ENCODE measurements at places on chromosomes 11 and 22.

GRCh38 chr22:46569055-46569847 lies 31.8 kb upstream of the CELSR1 start:
- DNase-seq = no peak

GRCh38 chr22:49884503-49885260 lies 31.0 kb downstream of the ZBED4 start:
- no peak for DNase-seq

GRCh38 chr22:50030297-50031188 lies 18.0 kb upstream of the IL17REL start:
- DNase-seq = peak; percentile 75

DNA sequence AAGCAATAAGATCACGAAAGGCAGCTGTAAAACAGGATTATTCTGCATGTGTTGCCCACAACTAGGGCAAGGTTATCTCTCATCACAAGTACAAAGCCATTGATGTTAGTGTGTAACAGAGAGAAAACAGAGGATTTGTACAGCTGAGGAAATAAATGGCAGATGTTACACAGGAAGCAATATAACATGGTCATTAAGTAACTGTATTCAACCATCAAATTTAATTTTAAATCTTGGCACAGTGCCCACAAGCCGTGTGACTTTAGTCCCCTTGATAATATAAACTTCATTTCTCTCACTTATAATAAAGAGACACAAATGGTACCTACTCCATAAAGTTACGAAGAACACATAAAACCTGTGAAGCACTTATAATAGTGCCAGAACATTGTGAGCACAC lies 17.3 kb downstream of the OR51E2 start:
- DNase-seq = peak; percentile 80

DNA sequence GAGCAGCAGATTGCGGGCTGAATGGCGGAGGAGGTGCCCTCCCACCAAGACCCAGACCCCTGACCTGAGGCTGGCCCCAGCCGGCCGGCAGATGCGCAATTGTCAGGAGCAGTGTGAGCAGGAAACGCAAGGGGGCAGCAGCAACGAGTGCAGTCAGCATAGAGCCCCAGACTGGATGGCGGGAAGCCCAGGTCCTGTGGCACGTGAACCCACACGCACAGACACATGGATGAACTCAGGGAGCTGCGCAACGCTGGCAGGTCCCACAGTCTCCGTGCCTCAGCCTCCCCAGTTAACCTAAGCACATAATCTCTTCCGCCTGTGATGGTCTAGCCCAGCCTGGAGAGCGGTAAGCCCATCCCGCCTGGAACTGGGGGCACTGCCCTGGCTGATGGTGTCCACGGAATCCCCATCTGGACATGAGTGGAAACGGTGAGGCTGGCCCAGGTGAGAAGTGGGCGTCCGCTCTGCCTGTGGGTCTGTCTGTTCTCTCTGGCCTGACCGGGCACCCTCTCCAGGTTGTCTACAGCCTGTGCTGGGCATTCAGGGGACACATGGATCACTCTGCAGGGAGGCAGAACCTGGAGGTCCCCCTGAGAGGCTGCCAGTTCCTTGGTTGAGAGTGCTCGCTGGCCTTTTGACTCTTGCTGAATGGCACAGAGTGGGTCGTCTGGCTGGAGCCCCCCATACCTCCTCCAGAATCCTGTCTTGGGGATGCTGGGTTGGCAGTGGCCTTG lies 626 bp upstream of the TBX10 start:
- peak; percentile 75 for DNase-seq

- DNase-seq = no peak
These were observed 80.1 kb downstream of the C2CD3 start for GRCh38 chr11:74090701-74091100.

DNA sequence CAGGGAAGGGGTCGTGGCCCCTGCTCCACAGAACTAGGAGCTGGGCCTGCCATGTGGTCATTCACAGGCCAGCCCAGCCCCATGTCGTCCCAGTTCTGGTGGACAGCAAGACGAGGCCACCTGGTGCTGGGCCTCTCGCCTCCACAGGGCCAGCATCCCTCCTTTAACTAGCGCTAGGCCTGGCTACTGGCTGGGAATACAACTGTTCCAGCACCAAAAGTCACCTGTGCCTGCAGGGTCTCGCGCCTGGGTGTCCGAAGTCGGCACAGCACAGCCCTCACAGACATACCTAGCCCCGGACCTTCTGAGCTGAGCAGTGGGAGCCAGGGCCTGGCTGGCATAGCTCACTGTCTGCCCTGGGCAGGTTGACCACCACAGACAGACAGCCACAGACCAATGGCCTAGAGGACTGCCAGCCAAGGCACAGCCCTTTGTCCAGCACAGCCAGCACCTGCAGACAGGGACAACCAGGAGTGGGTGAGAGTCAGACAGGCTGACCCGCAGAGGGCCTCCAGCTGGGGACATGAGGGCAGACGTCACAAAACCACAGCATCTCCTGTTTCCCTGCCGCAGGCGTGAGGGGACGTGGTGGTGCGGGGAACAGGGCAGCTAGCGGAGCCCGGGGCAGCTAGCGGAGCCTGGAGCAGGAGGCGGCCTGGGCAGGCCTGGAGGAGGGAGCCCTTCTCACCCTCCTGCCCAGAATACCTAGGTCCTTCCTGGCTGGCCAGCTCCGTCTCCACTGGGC lies 27.2 kb upstream of the TH start:
- DNase-seq = no peak

DNA sequence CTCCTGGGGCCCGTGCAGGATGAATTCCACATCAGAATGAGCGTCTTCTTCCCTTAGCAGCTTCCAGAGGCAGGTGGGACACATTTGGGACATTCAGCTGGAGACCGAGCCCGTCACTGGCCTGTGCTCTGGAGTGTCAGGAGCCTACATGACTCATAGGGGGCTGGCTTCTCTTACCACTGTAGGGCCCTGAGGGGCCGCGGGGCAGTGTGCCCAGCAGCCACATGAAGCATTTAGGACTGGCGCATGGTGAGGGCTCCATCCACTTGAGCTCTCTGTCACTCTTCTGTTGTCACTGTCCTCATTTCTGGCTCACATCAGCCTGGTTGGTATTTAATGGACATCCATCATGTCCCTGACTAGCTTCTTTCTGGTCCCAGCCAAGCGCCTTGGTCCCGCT lies 38.0 kb upstream of the TEF start:
- DNase-seq = no peak

DNA sequence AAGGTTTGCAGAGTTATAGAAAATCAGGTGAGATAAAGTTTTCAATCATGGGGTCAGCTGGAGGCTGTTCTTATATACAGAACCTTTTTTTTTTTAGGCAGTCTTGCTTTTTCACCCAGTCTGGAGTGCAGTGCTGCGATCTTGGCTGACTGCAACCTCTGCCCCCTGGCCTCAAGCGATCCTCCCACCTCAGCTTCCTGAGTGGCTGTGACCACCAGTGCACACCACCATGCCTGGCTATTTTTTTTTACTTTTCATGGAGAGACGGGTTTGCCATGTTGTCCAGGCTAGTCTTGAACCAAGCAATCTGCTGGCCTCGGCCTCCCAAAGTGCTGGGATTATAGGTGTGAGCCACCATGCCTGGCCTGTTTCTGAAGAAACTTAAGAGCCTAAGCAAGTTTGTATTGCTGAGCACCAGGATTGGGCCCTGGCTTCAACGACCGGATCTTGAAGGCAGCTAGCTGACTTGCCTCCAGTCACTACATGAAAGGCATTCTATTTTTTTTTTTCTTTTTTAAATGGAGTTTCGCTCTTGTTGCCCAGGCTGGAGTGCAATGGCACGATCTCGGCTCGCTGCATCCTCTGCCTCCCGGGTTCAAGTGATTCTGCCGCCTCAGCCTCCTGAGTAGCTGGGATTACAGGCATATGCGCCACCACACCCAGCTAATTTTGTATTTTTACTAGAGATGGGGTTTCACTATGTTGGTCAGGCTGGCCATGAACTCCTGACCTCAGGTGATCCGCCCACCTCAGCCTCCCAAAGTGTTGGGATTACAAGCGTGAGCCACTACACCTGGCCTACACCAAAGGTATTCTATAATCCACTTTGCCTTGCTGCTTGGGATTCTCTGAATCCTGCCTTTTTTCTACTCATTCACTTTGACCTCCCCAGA lies 7.6 kb downstream of the XBP1 start:
- DNase-seq = peak; percentile 73

DNA sequence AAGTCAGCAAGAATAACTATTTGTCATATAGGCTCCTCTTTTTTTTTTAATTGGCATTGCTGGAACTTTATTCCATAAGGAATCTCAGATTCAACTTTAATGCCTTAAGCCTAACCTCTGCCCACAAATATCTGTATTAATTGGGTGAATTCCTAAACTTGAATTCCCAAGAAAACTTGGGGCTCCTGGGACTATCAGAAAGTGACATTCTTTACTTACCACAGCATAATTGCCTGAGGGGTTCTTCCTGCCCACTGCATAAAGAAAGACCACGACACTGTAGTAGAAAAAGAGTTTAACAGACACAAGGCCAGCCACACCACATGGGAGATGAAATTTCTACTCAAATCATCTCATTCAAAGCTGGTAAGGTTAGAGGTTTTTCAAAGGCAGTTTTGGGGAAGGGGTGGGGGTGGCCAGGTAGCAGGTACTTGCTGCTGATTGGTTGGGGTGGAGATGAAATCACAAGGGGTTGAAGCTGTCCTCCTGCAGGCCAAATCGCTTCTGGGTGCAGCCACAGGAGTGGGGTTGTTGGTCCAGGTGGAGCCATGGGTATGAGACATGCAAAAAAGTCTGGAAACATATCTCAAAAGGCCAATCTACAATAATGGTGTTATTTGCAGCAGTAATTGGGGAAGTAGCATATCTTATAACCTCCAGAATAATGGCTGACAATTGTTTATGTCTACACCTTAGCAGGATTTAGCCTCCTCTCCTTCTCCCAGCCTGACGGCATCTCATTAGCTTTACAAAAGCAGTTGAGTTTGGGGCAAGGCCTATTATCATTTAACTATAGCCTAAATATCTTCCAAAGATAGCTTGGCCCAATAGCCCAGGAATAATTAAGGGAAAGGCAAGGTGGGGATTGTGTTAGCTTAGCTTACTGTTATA lies 4.8 kb upstream of the NLRP10 start:
- no peak for DNase-seq

- no peak for DNase-seq
These were observed 27.5 kb upstream of the FBXO3 start for GRCh38 chr11:33801821-33802193.

- DNase-seq = no peak
These were observed 192.9 kb upstream of the SEZ6L start for GRCh38 chr22:25976356-25976755.

DNA sequence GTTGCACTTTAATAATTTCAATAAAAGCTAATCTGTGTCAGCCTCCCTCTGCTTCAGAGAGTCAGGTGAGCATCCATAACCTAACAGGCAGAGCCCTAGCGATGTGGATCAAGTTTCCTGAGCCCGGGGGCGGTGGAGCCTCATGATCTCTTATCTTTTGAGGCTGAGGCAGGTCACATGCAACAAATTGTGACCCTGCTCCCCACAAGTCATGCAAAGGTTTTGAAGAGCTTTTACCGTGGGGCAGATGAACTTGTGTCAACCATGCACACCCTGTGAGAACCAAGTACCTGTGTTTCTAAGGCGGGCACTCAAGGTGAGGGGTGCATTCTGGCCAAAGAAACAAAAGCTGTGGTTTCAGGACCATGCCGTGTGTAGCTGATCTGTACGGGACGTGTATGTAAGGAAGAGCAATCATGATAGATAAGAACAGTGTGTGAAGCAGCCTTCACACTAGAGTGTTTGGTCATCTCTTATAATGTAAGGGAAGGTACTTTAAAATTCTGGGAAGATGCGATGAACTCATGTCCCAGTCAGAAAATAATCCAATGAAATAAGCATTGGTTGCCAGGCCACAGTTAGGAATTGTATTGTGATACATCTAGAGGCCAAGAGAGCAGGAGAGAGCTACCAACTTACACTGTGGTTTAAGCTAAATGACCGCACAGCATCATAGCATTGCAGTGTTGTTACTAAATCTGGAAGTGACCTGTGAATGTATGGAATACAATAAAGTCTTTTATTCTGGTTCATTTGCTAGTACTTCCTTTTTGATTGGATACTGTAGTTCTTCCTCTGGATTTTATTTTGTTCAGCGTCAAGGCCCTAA lies 49.8 kb downstream of the DKK3 start:
- no peak for DNase-seq

DNA sequence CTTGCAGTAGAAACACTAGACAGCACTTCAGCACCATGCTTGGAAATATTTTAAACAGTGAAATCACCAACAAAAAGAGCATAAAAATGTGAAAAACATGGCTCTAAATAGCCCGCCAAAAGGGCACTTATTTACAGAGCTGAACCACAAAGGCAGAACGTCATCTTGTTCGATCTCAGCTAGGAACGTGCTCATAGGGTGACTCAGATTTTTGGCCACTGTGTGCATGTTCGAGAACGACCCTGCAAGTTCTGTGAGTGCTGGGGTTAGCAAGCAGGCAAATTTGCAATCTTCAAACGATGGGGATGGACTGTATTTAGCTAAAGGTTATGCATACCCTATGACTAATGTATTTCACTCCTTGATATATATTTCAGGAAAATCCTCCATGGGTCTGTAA lies 30.6 kb downstream of the OR2AT4 start:
- no peak for DNase-seq

DNA sequence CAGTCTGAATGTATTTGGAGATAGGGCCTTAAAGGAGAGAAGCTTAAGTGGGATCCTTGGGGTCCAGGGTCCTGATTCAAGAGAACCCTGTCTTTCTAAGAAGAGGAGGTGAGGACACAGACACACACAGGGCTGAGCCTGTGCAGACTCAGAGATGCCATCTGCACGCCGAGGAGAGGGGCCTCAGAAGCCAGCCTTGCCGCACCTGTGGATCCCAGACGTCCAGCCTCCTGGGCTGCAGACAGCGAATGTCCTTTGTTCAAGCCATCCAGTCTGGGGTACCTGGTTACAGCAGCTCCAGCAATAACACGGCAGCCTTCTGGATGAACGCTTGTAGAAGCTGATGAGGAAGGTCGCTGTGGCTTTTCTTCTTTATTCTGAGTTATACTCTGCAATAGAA lies 1086.1 kb downstream of the BRD1 start:
- DNase-seq = no peak

DNA sequence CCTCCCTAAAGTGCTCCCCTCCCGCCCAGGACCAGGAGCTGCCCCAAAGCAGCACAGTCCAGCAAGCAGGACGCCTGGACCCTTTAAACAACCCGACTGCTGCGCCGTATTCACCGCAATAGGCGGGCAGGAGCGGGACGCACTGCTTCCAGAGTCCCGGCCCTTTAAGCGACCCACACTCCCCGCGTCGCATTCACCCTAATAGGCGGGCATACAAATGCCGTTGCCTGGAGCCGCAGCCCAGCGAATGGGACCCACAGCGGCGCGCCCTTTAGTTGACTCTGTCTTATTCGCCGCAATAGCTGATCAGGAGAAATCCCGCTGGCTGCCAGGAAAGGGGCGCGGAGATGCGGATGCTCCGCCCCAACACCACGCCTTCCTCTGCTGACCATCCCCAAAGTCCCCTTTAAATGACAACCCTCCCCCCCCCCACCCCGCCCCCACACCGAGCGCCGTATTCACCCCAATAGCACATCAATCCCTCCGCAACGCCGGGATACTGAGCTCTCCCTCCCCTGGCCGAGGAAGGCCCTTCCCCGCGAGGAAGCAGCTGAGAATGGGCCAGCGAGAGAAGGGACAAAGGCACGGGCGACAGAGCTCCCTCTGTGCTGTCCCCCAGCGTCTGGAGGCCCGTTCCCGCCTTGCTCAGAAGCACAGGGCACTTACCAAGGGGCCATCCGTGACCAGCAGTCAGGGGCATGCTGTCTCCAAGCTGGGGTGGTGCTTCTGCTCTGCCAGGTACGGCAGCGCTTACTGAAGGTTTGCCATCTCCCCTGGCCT lies 4.7 kb downstream of the OSBPL5 start:
- no peak for DNase-seq

Data from SHP77 (cell line).